Activated CD8-positive, alpha-beta memory T cell treated with anti-CD3 and anti-CD28 coated beads, Interleukin-2, amount 50 U/mL, for 48 hours (primary cell): ENCODE measurements at places on chromosomes 11 and 22.

DNA sequence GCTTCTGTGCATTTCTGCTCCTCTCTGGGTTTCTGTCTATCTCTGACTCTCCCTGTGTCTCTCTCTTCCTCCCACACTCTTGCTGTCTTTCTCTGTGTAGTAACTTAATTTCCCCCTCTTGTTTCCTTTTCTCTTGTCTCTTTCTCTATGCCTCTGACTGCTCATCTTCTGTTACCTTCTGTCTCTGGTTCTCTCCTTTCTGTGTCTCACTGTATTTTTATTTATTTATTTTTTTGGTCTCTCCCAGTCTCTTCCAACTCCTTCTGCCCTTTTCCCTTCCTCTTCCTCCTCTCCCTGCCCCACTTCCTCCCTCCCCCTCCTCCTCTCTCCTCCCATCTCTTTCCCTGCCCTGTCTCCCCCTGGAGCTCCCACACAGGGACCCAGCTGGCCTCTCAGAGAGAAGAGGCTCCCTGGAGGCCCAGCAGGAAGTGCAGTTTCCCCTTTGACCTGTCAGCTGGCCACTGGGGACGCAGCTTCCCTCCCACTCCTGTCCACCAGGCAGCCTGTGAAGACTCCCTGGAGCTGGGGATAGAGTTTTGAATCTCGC lies 38.3 kb upstream of the MYH9 start:
- no peak for DNase-seq

DNA sequence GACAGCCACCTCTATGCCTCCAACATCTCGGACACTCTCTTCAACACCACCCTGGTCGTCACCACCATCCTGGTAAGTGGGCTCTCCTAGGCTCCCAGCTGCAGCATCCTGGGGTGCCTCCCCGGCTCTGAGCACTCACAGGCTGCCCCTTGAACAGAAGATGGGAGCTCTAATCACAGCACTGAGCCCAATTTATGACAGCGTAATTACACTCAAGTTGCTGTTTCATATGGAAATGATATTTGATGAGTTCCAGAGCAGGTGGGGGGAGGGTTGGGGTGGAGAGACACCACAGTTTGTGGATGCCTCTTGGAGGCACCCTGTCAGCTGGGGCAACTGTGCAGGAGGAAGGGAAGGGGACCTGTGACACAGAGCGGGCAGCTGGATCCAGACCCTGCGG lies 125.3 kb upstream of the TBCEL start:
- DNase-seq: no peak

DNA sequence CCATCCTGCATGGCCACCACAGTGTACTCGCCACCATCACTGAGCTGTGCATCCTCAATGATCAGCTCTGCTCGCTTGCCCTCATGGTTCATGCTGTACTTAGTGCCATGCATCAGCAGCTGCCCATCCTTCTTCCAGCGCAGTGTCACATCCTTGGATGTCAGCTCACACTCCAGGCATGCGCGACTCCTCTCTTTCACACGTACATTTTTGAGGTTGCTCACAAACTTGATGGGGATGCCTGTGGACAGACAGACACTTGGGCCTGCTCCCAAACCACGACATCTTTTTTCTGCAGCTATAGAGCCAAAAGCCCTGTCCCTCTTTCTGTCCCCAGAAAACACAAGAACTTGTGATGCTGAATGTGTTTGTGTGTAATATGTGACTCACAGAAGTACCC lies 10.5 kb downstream of the IGSF22 start:
- DNase-seq: no peak

GRCh38 chr11:63670433-63671321 lies 499 bp downstream of the ATL3 start:
- peak; percentile 68 for DNase-seq

- no peak for DNase-seq
These were observed 10.5 kb downstream of the SMTNL1 start for GRCh38 chr11:57547854-57548377.
